ENCODE measurements at places on chromosomes 11 and 22.

- DNase-seq: no peak
Measured at GRCh38 chr11:110747531-110747930, 35.3 kb upstream of the ARHGAP20 start.

- no peak for DNase-seq
Measured at GRCh38 chr11:40246983-40247382, 1212.5 kb downstream of the LRRC4C start.

DNA sequence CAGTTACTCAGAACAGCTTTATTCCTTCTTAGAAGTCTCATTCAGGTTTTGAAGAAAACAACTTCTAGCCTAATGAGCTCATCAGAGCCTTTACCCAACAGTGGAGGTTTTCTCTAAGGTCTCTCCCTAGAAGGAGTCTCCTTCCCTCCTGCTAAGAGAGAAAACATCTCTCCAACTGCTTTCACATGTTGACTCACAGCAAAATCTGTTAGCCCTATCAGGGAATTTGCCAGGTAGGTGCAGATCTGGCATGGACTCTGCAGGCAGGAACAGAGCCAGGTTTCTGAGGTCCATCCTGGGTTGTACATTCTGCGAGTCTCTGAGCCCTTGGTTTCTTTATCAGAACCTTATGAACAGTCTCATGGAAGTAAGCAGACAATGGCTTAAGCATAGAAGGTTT, 214.4 kb downstream of the HIPK3 start:
- DNase-seq: no peak

DNA sequence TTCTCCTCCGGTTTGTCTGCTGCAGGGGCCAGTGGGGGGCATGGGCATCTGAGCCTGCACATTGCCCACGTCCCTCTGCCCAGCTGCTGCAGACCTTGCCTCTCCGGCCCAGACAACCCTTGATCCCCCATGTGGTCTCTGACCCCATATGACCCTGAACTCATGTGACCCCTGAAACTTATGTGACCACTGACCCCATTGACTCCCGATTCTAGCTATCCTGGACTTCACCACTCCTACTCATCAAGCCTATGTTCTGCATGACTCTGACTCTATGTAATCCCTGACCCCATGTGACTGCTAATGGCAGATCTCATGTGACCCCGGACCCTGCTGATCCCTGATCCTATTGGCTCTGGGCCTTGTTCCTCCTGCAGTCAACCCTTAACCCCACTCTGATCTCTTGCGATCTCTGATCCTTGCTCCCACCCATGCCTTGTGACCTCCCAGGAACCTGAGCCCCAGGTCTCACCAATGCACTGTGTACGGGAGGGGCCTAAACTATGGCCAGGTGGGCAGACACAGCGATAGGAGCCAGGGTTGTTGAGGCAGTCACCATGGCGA, 5.7 kb downstream of the LTBP3 start:
- DNase-seq: no peak

GRCh38 chr22:42972649-42973535, 42.1 kb downstream of the PACSIN2 start:
- no peak for DNase-seq

DNA sequence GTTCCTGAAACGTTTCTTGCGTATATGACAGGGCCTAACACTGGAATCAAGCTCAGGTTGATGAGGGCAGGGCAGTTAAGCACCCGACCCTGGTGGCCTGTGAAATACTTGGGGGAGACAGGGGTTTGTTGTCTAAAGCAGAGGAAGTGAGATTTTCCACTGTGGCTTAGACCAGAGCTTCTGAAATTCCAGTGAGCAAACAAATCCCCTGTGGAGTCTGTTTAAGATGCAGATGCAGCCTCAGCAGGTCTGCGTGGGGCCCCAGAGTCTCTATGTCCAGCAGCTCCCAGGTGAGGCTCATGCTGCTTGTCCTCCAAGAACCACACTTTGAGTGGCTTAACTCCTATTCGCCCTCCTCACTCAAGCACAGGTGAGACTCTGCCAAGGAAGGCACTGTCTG, 39.1 kb upstream of the PRAME start:
- DNase-seq: no peak

GRCh38 chr11:72578991-72579815, 95.0 kb downstream of the PDE2A start:
- DNase-seq: no peak

DNA sequence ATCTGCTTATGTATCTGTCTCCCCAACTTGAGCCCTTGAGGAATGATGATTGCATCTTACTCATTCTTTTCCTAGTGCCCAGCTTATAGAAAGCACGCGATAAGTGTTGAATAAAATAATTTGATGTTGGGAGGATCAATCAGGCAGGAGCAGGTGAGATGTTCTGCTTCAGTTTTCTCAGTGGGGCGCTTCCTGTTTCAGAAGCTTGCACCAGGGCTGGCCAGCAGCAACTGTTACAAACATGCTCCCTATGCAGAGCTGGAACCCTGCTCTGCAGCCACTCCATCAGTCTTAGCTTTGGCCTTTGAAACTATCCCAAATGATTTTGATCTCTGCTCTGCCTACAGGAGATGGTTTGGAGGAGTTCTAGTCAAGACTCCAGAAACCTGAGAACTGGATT, 3.9 kb downstream of the ENDOD1 start:
- DNase-seq: no peak

DNA sequence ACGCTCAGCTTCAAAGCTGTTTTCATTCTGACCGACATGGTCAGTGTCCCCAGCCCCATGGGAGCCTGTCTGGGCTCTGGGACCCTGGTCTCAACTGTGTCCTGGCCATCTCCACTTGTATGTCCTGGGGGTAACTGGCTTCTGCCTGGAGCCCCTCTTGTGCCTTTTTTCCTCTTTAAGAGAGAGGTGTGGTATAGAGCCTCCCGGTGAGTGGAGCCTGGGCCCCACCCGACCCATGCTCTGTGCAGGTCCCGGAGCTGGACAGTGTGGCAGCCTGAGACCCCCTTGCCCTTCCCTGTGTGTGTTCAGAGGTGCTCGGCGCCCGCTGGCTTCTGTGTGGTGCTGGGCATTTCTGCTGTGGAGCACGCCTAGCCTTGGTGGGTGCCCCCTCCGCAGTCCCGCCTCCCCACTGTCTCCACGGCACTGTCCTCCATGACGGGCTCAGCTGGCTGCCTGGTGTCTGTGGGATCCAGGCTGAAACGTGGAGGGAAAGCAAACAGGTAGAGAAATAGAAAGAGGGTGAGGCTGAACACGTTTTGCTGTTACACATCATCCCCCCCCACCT, 74.9 kb downstream of the PARVB start:
- no peak for DNase-seq

DNA sequence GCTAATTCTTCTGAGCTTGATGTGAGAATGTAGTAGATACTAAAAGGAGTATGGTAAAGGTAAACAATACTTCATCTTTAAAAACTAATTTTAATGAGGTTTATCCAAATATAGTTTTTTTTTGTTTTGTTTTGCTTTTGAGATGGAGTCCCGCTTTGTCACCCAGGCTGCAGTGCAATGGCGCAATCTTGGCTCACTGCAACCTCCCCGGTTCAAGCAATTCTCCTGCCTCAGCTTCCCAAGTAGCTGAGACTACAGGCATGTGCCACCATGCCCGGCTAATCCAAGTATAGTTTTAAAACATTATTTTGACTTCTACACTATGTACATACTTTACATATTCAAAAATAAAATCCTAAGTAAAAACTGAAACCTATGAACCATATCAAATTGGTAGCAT, 4.1 kb downstream of the ZBTB44 start:
- DNase-seq: no peak

DNA sequence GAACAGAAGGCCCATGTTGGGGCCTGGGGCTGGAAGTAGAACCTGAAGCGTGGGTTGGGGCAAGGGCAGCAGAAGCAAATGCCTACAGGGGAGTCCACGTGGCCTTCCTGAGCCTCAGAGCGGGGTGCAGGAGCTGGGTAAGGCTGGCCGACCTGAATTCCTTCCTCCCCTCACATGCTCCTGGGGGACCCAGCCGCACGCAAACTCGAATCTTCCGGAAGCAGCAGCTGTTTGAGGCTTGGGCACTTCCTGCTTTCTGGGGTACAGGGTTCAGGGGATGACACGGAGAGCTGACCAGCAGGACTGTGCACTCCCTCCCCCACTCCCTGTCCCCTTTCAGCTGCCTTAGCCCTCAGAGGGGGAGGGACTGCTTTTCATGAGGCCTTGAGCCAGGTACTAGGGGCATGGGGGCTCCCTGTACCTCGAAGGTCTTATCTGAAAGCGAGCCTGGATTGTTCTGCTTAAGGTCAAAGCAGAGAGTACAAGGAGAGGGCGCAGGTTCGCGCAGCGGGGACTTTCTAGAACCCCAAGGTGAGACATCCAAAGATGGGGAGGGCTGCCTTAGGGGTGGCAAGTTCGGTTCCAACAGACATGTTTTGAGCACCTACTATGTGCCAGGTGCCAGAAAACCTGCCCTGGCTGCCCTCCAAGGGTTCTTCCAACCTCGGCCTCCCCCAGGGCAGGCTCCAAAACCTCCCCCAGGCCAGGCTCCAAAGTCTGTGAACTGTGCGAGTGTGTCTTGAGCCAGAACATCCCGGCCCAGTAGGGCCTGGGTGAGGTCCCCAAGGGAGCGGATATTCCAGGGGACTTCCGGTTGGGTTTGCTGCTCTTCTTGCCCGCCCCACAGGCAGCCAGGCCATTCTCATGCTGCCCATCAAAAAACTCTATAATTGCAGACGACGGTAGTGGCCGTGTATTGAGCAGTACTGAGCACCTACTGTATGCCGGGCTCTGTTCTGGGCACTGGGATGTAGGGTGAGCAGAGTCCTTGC, 1.7 kb downstream of the NCF4 start:
- no peak for DNase-seq

GRCh38 chr22:45407793-45408192, 5.6 kb downstream of the SMC1B start:
- no peak for DNase-seq

- no peak for DNase-seq
Measured at GRCh38 chr11:31818874-31819331, 7.8 kb upstream of the PAX6 start.

GRCh38 chr11:65789230-65790103, 2.6 kb downstream of the OVOL1 start:
- DNase-seq: no peak

DNA sequence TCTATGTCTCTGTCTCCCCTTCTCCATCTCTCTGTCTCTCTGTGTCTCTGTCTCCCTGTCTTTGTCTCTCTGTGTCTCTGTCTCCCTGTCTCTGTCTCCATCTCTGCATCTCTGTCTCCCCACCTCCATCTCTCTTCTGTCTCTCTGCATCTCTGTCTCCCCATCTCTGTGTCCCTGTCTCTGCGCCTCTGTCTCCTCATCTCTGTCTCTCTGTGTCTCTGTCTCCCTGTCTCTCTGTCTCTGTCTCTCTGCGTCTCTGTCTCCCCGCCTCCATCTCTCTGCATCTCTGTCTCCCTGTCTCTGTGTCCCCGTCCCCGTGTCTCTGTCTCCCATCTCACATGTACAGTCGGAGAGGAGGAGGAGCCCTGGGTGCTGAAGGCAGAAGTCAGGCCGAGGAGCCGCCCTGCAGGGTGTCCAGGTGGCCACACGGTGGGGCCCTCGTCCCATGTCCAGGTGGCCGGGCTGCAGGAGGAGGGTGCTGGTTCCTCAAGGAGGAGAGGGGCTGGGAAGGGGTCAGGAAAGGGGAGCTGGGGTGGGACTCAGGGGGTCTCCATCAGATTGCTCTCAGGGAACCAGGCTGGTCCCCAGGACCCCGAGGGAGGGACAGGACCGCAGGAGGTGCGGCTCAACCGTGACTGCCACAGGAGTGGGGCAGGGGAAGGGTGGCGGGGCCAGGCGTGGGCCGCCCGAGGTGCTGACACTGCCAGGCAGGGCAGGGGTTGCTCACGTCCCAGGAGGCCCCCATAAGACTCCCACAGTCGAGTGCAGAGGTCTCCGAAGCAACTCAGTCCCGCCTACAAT, 25.6 kb upstream of the TH start:
- peak; percentile 50 for DNase-seq

GRCh38 chr22:23384431-23384830, 195.7 kb downstream of the IGLL1 start:
- no peak for DNase-seq

DNA sequence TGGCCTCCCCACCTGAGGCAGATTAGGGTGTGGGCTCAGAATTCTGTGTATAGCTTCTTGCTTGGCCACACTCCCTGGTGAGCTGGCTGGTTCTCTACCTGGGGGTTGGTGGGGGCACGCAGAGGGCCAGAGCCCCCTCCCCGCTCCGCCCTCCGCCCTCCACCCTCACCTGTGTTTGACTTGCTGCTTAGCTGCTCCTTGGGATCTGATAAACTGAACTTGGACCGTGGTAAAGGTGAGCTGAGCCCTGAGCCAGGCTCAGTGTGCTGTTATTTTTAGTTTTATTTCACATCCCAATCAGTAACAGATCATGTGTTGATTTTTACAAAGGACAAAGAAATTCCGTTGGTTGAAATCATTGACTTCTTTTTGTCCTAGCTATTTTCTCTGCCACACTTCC, 2.0 kb downstream of the OVOL1 start:
- DNase-seq: no peak

GRCh38 chr11:13486926-13487660, 8.7 kb downstream of the PTH start:
- DNase-seq: peak; percentile 42

GRCh38 chr11:117931971-117932370, 2.8 kb upstream of the TMPRSS13 start:
- DNase-seq: no peak

GRCh38 chr22:39296535-39296934, 22.9 kb downstream of the RPL3 start:
- no peak for DNase-seq

DNA sequence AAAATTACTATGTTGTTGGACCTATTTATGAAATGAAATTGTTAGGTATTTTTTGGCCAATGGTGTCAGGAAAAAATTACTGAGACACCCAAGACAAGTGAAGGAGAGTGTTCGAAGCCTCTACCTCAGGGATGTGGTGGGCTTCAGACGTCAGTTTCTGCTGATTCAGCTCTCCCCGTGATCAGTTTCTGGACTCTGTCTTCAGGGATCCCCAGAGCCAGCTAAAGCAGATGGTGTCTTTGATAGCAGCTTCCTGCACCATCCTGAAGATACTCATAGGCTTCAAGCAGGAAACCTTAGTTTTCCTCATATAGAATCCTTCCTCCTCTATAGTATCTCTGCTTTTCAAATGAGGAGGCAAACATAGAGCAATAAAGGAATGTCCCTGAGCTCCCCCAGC, 7.4 kb downstream of the CD248 start:
- DNase-seq: no peak

Data from stimulated activated CD8-positive, alpha-beta memory T cell treated with anti-CD3 and anti-CD28 coated beads, Interleukin-4, amount 100 ng/mL, for 4 hours (primary cell).